ENCODE measurements at places on chromosomes 3 and 15.

GRCh38 chr15:40793216-40793989, 13.5 kb upstream of the ZFYVE19 start:
- DNase-seq = no peak

GRCh38 chr3:180036671-180037455, at the start of gene PEX5L:
TSS of gene PEX5L (minus strand) at chr3:180036937. CDS start at chr3:180036599, 338 bp downstream.
- no peak for DNase-seq

DNA sequence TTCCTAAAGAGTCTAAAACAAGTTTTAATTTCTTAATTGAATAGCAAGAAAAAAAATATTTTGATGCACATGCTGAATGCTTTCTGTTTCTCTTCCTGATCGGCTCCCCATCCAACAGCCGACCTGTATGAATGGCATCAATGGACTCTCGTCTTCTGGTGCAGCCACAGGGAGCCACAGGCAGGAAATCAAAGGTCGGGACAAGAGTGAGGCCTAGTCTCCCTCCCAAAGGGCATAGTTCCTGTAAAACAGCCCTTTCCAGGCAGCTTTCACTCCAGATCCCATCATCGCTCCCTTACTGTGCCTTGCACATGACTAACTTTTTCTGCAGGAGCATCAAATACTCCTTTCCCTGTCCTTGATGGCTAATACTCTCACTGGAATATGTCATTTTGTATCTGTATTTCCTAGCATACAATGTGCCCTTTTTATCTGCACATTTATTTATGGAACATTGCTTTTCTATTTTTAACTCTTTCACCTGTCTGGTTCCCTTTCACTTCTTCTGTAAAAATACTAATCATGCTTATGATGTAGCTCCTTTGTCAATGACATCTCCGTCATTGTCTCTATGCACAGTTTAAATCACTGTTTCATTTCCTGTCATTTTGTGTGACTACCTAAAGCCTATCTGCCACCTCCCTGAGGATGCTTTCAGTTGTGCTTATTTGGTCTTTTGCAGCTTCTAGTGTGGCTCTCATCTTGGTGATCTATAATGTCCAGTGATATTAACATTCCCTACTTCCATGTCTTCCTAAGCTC, 326.2 kb downstream of the CTNNB1 start:
- DNase-seq = no peak

DNA sequence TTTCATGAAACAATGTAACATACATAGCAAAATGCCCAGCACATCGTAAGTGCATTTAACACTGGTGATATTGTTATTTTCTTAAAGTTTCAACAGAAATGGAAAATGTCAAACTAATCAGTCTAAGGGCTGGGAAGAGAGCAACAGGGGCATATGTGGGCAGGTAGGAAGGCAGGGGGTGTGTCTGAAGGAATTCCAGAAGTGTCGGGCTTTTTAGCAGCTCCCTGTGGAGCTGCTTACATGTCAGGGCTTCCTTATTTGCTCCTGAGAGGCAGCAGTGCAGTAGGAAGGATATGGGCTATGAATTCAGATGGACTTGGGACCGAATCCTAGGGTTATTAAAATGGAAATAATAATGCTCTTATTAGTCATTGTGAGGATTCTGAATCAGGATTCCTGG, 311.6 kb downstream of the CLSTN2 start:
- DNase-seq = no peak

- DNase-seq = no peak
Measured at GRCh38 chr3:143736205-143736997, 111.9 kb downstream of the SLC9A9 start.

Measured in OCI-LY7 (cell line).